Astrocyte of the spinal cord (primary cell): ENCODE measurements at places on chromosomes 2 and 18.

- no peak for DNase-seq
Measured at GRCh38 chr18:10265560-10266333, 188.7 kb upstream of the APCDD1 start.

- peak; percentile 70 for DNase-seq
Measured at GRCh38 chr2:43391878-43392215, 165.4 kb upstream of the ZFP36L2 start.

GRCh38 chr2:69244882-69245281 is 142.1 kb downstream of the GFPT1 start:
- DNase-seq: no peak

DNA sequence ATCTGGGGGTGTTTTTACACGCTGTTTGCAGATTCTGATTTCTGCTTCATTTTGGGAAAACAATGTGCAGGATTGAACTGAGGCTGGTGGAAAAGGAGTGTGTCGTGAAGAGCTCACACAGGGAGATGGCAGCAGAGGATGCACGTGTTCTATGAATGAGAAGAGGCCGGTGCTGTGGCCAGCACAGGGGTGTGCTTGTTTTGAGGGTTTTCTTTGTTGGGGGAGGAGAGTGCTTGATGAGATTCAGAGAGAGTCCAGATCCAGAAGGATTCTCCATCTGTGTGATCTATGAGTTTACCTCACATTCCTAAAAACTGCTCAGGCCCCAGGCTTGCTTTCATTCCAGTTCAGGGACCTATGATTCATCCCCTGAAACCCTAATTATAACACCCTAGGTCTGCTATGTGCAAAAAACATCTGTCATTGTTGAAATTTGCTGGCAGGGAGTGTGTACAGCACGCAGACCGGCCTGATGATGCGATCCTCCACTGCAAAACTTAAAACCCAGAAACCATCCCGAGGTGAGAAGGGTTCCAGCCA is 12.1 kb downstream of the TGFA start:
- DNase-seq: no peak

DNA sequence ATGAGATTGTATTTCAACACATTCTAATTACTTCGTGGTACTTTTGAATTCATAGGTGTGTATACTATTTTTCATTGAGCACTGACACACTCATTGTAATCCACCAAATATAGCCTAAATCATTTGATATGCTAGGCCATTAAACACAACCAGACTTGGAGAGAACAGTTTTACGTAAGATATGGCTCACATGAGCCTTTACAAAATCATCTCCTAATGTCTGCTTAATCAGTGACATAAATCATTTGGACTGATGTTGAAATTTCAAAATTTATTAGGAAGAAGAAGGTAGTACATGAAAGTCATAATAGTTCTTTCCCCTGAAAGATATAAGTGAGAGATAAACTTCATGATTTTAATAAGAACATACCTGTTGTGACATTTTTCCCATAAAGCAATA is 550.2 kb upstream of the LINC00305 start:
- DNase-seq: no peak

DNA sequence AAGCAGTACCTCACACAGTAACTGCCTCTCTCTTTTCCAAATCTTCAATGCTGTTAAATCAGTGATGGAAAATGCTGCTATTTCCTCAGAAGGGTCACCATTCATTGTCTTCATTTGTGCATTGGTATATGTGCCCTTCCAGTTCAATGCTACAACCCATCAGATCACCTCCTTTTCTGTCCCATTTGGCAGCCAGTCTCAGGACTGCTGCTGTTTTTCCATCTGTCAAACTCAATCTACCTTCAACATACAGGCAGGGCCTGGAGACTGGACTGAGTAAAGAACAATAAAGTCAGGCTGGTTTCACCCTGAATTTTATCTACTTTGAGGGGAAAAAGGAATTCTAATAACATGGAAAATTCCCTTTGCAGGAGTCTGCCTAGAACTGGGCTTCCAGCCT is 17.9 kb downstream of the ZNF385B start:
- DNase-seq: no peak

DNA sequence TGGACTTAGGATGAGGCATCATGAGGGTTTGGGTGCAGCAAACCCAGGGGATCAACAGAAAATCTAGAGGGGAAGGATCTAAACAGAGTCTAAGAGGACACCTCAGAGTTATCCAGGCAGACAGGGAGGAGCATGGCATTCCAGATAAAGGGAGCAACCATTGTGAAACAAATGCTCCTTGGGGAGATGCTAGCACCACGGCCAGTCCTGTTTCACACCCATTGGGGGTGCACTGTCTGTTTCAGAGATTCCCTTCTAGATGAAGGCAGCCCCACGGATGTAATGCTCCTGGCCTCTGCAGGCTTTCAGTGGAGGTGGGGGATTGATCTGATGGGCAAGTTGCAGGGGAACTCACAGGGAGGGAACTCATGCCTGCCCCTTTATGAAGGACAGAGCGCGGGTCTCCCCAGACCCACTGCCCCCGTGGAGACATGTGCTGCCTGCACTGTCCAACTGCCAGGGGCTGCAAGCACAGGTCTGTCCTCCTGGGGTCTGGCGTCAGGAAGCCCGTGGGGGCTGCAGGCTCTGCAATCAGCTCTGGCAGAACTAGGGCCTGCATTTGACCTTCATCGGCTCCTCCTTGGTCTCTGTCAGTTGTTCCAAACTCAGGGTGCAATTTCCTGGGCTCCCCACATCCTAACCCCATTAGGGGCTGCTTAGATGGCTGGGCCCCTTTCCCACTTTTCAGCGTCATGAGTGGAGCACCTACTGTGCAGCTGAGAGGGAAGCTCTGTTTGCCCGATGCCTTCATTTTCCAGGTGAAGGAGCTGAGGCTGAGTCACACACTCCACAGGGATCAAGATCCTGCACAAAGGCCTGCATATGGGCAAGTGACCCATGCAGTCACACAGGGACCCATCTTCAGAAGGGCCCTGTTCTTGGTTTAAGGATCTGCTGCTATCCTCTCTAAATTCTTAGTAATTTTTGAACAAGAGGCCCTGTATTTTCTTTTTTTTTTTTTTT is 163.4 kb downstream of the ARL4C start:
- no peak for DNase-seq
